Bone marrow (tissue), 2 donors: ENCODE measurements at places on chromosomes 5 and 9.

DNA sequence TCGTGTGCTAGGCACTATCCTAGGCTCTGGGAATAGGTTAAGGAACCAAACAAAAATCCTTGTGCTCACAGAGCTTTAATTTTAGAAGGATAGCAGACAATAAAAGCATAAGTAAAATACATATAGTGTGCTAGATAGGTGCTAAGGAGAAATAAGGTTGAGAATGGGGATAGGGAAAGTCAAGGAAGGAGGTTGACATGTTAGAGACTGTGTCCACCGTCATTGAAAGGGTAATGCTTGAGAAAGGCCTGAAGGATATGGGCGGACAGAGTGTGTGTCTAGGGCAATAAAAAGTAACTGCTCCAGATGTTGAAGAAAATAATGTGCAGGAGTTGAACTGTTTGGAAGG lies 482 bp upstream of the TDRD7 start:
- DNase-seq = no peak

GRCh38 chr5:44384816-44385215 lies 4.4 kb downstream of the FGF10 start:
- no peak for DNase-seq

- DNase-seq = no peak
Observed at GRCh38 chr5:44645502-44645901, 163.2 kb upstream of the MRPS30 start.

DNA sequence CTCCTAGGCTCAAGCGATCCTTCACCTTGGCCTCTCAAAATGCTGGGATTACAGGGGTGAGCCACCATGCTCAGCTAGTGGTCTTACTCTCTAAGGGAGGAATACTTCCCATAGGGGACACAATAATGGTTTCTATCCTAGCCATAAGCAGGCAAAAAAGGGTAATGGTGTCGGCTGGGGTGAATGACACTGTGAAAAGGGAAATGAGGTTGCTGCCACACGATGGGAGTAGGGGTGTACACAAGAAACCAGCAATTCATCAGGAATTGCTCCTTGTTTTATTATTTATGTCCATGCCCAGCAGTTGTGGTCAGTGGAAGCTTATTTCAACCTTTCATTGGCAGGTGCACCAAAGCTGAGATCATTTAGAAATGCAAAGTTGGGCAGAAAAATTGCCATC lies 70.3 kb upstream of the ZFR start:
- no peak for DNase-seq

DNA sequence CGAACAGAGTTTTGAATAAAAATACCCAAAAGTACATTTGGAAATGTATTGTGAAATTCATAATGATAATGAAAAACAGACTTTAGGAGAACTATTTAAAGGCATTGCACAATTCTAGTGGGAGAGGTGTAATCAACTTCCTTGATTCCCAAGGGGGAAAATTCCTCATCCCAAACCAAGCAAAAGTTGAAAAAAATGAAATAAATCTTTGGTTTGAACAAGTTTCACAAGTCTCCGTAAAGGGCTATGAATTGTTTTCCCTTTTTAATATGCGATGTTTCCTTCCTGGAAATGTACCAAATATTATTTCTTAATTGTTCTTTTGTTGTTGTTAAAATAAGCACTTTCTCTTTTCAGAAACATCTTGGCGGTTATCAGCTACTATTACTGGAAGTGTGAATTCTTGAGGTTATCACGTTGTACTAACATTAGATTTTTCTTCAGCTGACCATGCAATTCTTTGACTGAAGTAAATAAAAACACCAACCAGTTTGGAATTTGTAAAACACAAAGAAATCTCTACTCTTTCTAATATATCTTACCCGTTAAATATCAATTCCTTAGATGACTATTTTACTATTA lies 59.3 kb downstream of the SVEP1 start:
- no peak for DNase-seq

DNA sequence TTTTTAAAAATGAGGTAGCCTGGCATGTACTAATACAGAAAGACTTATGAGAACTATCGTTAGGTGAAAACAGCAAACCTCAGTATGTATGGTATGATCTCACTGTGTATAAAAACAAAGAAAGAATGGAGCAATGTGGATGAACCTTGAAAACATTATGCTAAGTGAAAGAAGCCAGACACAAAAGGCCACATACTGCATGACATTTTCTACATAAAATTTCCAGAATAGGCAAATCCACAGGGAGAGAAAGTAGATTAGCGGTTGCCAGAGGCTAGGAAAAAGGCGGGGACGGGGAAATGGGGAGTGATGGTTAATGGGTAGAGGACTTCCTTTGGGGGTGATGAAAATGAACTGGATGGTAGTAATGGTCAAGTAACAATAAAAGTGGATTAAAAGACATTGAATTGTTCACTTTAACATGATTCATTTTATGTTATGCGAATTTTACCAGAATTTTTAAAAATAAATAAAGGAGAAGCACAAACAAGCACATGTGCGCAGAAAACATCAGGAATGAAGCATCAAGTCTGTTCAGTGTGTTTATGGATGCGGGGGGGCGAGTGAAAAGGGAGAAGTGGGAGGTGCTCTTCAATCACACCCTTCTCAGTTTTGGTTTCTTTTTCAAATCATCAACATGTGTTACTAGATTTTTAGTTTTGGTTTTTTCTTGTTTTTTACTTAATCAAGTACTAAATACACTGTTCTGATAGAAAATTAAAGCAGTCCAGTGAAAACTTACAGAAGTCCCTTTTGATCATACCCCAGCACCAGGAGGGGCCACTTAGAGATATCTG lies 16.3 kb downstream of the ROR2 start:
- no peak for DNase-seq

- DNase-seq = no peak
Observed at GRCh38 chr9:33147416-33148169, 19.5 kb downstream of the B4GALT1 start.

- no peak for DNase-seq
Observed at GRCh38 chr5:152546493-152546892, 141.4 kb upstream of the NMUR2 start.
